ENCODE measurements at places on chromosomes 3 and 15. TPM values are rescaled to one million over a fixed set of nuclear protein-coding genes. Genes with fewer than 3 reads are reported as not detected.

GRCh38 chr15:90205886-90206285, 4.8 kb downstream of the SEMA4B start:
- H3K27ac ChIP-seq, result no peak overlapping the region
- H3K27me3 ChIP-seq, result no peaks in the 10 kb centered on the region
- no peak overlapping the region for H3K4me3 ChIP-seq
- DNase-seq, result no peak
- peaks cover 27% of the 10 kb centered on the region for H3K4me1 ChIP-seq

DNA sequence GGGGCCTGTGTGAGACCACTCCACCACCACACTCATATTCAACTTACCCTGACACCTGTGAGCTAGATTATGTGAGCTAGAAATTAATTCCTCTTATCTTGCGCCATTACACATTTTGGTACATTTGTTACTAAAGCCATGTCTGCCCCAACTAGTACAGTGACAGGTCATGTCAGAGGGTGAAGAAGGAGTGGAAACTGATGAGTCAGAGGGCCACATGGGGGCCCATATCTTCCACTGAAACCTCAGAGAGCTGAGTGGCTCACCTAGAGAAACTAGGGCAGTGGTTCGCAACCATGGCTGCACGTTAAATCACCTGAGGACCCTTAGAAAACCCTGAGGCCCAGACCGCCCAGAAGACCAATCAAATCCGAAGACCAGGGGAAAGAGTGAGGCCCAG, 15.7 kb upstream of the MEF2A start:
- no peak overlapping the region for H3K4me3 ChIP-seq
- H3K4me1 ChIP-seq, result no peaks in the 10 kb centered on the region
- no peak overlapping the region for H3K27ac ChIP-seq
- H3K27me3 ChIP-seq, result peaks cover 6% of the 10 kb centered on the region
- H3K36me3 ChIP-seq, result no peaks in the 10 kb centered on the region

DNA sequence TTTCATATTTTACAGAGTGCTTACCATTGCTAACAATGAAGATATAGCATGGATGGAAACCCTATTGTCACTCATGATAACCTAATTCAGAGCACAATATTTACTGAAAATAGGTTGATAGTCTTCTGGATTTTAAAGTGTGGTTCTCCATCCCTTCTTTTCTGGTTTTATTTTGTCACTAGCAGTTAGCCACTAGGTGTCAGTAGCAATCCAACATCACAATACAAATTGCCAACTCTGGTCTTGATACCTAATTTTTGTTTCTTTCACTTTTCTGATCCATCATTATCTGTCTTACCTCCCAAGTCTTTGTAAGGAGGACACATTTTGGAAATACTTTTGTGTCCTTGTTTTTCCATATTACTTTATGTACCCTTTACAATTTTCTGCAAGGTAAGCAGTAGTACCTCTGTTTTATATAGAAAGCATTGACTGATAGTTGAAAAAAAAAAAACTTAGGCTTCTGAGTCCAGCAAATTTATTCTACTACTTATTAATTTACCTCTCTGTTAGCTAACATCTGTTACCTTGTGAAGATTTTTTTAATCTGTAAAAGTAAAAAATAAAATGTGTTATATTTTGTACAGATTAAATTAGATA, 28.3 kb upstream of the CRYBG3 start:
- H3K27ac ChIP-seq, result no peak overlapping the region
- H3K4me1 ChIP-seq, result no peaks in the 10 kb centered on the region
- H3K4me3 ChIP-seq, result no peak overlapping the region
- H3K36me3 ChIP-seq, result no peaks in the 10 kb centered on the region
- H3K27me3 ChIP-seq, result no peaks in the 10 kb centered on the region

GRCh38 chr3:47042231-47042791, 62.8 kb downstream of the NBEAL2 start:
- no peak for DNase-seq
- no peak overlapping the region for H3K27ac ChIP-seq
- H3K36me3 ChIP-seq, result peaks cover 55% of the 10 kb centered on the region
- H3K4me3 ChIP-seq, result no peak overlapping the region

- H3K36me3 ChIP-seq, result no peaks in the 10 kb centered on the region
- H3K4me1 ChIP-seq, result peaks cover 30% of the 10 kb centered on the region
- no peak overlapping the region for H3K27ac ChIP-seq
- no peaks in the 10 kb centered on the region for H3K27me3 ChIP-seq
These were observed 13.1 kb upstream of the USP3 start for GRCh38 chr15:63491116-63491827.

DNA sequence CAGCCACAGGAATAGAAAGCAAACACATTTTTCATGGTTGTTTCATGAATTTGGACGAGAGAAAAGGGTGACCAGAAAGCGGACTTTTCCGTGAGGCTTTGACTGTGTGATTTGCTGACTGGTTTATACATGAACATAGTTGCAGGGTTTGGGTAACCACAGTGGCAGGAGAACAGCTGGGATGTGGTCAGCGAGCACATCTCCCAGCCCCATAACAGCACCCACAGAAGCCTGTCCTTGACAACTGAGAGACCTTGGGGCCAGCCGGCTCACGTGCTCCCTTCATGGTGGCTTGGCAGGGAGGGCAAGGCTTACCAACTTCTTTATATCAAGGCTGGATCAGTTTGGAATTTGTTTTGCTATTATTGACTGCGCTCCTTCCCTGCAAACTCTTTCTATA, 13.2 kb upstream of the RGMA start:
- H3K36me3 ChIP-seq, result no peaks in the 10 kb centered on the region
- H3K27ac ChIP-seq, result no peak overlapping the region
- peaks cover 1% of the 10 kb centered on the region for H3K27me3 ChIP-seq
- no peak for DNase-seq
- no peaks in the 10 kb centered on the region for H3K4me1 ChIP-seq
- H3K4me3 ChIP-seq, result no peak overlapping the region

DNA sequence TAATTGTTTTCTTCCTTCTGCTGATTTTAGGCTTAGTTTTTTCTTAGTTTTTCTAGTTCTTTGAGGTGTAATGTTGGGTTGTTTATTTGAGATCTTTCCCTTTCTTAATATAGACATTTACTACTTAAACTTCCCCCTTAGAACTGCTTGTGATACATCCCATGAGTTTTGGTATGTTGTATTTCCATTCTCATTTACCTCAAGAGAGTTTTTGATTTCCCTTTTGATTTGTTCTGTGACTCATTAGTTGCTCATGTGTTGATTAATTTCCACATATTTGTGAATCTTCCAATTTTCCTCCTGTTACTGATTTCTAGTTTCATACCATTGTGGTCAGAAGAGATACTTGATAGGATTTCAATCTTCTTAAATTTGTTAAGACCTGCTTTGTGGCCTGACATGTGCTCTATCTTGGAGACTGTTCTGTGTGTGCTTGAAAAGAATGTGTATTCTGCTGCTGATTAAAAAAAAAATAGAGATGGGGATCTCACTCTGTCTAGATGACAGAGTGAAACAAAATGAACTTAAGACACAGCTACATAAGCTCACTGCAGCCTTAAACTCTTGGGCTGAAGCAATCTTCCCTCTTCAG, 22.3 kb downstream of the GRM2 start:
- DNase-seq, result no peak
- H3K4me1 ChIP-seq, result no peaks in the 10 kb centered on the region
- no peaks in the 10 kb centered on the region for H3K36me3 ChIP-seq
- H3K4me3 ChIP-seq, result no peak overlapping the region
- H3K27me3 ChIP-seq, result no peaks in the 10 kb centered on the region

- DNase-seq, result no peak
- H3K4me1 ChIP-seq, result peaks cover 84% of the 10 kb centered on the region
- peaks cover 19% of the 10 kb centered on the region for H3K36me3 ChIP-seq
- peak overlapping the region; percentile 92 for H3K4me3 ChIP-seq
- peak overlapping the region; percentile 92 for H3K27ac ChIP-seq
These were observed 2.3 kb downstream of the RASGRP1 start for GRCh38 chr15:38562278-38562677.

DNA sequence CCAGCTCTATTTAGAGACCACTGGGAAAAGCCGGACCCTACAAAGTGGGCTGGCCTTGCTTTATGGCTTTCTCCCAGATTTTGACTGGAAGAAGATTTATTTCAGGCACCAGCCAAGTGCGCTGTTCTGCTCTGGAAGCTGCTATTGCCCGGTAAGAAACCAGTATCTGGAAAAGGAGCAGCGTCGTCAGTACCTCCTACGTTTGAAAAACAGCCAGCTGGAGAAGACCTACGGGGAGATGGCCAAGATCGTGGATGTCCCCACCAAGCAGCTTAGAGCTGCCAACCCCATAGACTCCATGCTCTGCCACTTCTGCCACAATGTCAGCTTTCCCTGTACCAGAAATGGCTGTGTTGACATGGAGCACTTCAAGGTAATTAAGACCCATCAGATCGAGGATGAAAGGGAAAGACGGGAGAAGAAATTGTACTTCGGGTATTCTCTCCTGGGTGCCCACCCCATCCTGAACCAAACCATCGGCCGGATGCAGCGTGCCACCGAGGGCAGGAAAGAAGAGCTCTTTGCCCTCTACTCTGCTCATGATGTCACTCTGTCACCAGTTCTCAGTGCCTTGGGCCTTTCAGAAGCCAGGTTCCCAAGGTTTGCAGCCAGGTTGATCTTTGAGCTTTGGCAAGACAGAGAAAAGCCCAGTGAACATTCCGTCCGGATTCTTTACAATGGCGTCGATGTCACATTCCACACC, 60.9 kb downstream of the PXYLP1 start:
- no peak for DNase-seq
- H3K4me1 ChIP-seq, result peaks cover 18% of the 10 kb centered on the region

GRCh38 chr3:2807514-2807913, 302.7 kb downstream of the IL5RA start:
- H3K4me3 ChIP-seq, result no peak overlapping the region
- H3K27ac ChIP-seq, result no peak overlapping the region
- H3K27me3 ChIP-seq, result no peaks in the 10 kb centered on the region
- no peaks in the 10 kb centered on the region for H3K36me3 ChIP-seq
- DNase-seq, result no peak

DNA sequence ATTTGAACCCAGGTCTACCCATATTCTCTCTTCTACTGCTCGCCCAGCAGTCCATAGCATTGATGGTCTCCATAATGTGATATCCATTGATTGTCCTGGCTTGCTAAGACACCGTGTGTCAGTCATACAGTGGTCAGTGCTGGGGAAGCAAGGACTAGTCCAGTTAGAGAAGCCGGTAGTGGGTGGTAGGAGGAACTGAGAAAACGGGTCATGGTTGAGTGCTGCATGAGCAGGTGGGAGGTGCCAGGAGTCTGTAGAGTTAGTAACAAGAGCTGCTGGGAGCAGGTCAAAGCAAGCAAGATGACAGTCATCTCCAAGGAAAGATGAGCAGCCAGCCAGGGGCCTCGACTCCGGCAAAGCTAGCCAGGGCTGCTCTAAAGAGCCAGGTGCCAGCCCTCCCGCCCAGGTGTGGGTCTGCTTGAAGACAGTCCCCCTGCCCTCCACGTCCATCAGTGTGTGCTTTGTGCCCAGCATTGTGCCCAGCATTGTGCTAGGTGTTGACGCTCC, 29.5 kb upstream of the USP3 start:
- no peak overlapping the region for H3K4me3 ChIP-seq
- no peak for DNase-seq
- no peaks in the 10 kb centered on the region for H3K36me3 ChIP-seq
- H3K27me3 ChIP-seq, result no peaks in the 10 kb centered on the region
- H3K4me1 ChIP-seq, result peaks cover 33% of the 10 kb centered on the region

DNA sequence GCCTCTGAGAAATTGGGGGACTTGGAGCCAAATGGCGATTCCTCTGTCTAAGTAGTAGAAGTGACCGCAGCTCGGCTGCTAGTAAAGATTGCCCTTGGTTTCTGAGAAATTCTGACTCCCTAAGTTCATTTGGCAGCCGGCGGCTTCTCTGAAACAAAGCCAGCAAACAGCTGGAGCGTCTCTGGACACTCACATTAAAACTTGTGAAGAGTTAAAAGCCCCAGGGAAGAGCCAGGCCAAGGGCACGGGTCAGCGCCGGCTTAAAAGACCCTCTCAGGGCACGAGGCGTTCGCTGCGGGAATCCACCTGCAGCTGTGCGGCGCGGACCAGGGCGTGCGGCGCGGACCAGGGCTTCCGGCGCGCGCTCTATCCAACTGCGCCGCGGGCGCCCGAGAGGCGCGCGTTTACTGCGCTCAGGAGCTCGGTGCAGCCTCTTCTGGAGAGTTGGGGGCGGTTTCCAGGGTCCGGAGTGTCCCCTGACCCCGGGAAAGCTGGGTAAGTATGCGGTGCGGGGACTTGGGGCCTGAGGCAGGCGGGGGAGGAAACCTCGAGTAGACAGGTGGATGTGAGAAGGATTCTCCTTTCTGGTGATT, at the start of gene COL6A5:
TSS of gene COL6A5 (plus strand) at position 186 of the 593 bp plus-strand sequence. CDS start 27,967 bp downstream, outside the sequence.
- H3K36me3 ChIP-seq, result no peaks in the 10 kb centered on the region
- H3K4me1 ChIP-seq, result no peaks in the 10 kb centered on the region
- peaks cover 22% of the 10 kb centered on the region for H3K27me3 ChIP-seq
- H3K4me3 ChIP-seq, result no peak within 1 kb of the TSS

GRCh38 chr3:95048564-95048963, 985.7 kb downstream of the NSUN3 start:
- DNase-seq, result no peak
- no peaks in the 10 kb centered on the region for H3K27me3 ChIP-seq
- H3K36me3 ChIP-seq, result no peaks in the 10 kb centered on the region
- H3K4me3 ChIP-seq, result no peak overlapping the region
- H3K27ac ChIP-seq, result no peak overlapping the region

DNA sequence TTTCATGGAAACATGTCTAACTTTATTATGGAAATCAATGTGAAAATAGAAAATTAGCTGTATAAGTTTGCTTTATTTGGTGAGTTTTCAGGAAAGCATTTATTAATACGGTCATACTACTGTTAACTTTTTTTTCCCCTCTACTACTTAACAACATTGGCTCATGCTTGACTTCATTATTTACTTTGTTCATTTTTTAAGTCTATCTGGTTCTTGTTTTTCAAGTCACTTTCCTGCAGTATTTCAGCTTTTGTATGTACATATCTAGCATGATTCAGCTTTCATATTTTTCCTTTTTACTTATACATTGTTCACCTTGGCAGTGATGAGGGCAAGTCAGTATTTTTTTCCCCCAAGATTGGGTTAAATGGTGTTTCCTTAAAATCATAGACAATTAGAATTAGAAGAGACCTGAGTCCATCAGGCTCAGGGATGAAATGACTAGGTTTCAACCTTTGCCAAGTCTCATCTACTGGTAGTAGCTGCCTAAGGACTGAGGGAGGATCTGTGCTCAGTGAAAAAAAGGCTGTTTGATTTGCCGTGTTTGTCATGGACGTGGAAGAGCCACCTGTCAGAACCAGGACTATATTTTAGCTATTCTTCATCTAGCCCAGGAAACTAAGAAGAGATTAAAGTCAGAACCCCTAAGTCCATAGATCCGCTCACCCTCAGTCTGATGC, 15.4 kb downstream of the TMOD3 start:
- DNase-seq, result no peak
- no peak overlapping the region for H3K27ac ChIP-seq
- peaks cover 61% of the 10 kb centered on the region for H3K4me1 ChIP-seq
- no peak overlapping the region for H3K4me3 ChIP-seq
- no peaks in the 10 kb centered on the region for H3K36me3 ChIP-seq

GOLGA8H gene
- total RNA-seq, result not detected

TMEM108 gene
- not detected for total RNA-seq

FBXL2 gene
- total RNA-seq, result not detected

CPNE9 gene
- total RNA-seq, result not detected

FHIT gene
- total RNA-seq, result 120 TPM

ZDHHC19 gene
- not detected for total RNA-seq

MEX3B gene
- total RNA-seq, result 1.6 TPM

VILL gene
- 24.0 TPM for total RNA-seq

SENP8 gene
- total RNA-seq, result 0.15 TPM
